Mucosa of descending colon (tissue), 3 donors: ENCODE measurements at places on chromosomes 4 and X. TPM values are rescaled to one million over a fixed set of nuclear protein-coding genes. Genes with fewer than 3 reads are reported as not detected.

Gene PNMA3
- total RNA-seq = 0.17 TPM

Gene SOX3
- not detected for total RNA-seq

Gene STS
- total RNA-seq = 8.1 TPM

Gene SSX1
- total RNA-seq = not detected

Gene DEFB131A
- not detected for total RNA-seq

Gene TRO
- 7.2 TPM for total RNA-seq

Gene ARHGEF6
- 6.6 TPM for total RNA-seq
